ENCODE measurements at places on chromosomes 11 and 22.

- no peak for DNase-seq
These were observed 5.6 kb downstream of the UVRAG start for GRCh38 chr11:75820645-75821044.

DNA sequence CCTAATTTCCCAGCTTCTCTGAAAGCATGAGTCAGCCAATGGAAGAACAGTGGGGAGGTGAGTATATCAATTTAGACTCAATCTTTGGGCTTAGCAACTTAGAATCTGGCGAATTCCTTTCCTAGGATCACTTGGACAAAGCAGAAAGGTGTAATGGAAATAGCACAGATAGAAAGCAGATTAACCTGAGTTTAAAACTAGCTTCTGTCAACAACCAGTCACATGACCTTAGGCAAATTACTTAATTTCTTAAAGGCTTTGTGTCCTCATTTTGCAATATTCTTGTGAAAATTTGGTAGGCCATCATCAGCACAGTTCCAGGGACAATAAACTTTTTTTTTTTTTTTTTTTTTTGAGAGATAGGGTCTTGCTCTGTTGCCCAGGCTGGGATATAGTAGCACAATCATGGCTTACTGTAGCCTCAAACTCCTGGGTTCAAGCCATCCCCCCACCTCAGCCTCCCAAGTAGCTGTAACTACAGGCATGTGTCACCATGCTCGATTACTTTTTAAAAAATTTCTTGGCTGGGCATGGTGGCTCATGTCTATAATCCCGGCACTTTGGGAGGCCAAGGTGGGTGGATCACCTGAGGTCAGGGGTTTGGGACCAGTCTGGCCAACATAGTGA lies 40.8 kb upstream of the PCF11 start:
- no peak for DNase-seq

GRCh38 chr22:46027211-46028105 lies 50.5 kb upstream of the WNT7B start:
- no peak for DNase-seq

GRCh38 chr11:31412946-31413345 lies 43.3 kb downstream of the DNAJC24 start:
- no peak for DNase-seq

- DNase-seq: peak; percentile 62
These were observed 38.1 kb downstream of the LMO1 start for GRCh38 chr11:8225589-8226036.

DNA sequence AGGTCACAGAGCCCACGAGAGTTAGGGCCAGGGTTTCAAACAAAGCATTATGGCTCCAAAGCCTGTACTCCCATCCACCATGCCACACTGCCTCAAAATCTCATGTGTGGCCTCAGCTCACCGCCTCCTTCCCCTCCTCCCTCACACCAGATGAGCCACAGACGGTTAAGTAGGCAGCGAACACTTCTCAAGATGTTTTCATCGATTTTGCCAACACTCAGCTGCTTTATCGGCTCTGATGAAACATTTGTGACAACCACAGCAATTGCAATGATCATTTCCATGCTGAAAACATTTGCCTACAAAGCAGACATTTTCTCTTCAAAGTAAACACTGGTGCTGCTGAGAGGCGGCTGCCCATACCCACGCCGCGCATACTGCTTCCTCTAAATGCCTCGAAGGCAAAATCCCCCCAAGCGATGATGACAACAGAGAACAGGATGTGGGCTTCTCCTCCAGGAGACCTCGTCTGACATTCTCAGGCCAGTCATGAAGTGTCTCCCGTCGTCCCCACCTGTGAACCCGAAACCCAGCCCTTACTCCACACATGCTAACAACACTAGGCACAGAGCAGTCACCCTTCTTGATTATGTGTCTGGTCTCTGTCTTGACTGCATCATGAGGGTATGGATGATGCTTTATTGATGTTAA lies 599.2 kb downstream of the SOX6 start:
- DNase-seq: no peak

DNA sequence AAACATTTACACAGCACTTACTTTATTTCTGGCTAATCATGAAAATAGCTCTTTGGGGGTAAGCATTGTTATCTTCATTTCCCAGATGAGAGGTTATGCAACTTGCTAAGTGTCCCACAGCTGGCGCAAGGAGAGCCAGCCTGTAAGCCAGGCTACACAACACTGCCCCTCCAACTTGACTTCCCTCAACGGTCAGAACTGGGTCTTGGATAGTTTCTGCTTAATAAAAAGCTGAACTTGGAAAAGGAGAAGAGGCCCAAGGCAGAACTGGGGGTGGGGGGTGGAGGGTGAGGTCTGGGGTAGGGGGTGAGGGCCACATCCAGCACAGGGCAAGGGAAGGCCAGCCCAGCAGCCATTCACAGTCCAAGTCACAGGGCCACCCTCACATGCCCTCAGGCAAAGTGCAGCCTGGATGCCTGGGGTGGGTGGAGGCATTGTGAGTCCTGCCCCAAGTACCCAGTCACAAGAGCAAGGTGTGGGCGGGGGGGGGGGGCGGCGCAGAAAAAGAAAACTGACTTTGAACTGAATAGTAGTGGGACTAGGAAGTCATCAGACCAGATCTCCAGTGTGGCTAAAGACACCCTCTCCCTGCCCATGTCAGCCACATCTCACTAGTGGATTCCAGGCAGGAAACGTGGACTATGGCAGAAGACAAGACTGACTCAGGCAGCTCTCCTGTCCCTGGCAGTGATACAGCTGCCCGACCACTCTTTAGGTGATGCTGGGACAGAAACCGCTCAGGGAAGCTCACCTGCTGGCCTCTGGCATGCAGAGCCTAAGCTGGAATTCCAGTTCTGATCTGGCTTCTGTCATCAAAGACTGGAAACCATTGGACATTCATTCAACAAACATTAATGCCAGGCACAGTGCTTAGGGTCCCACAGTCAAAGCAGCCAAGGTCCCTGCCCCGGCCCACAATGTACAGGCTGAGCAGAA lies 52.4 kb downstream of the PACSIN2 start:
- DNase-seq: no peak

DNA sequence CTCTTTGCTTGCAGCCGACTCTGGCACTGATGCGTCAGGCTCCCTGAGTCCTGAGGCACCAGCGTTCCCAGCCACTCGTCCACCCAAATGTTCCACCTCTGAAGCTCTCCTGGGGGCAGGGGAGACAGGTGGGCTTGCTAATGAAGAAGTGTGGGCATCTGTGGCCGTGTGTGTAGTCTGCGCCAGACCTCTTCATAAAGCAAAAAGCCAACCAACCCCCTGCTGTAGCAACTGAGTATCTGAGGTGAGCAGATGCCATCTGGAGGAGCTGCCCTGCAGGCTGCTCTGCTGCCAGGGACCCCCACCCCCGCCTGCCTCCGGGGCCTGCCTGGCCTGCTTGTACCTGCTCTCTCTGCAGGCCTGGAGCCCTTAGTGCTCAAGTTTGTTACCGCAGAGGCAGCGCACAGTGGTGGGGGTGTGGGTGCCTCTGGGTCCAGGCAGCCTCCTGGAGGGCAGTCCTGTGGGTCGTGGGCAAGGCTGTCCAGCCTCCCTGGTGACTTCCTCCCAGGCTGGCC lies 272.5 kb downstream of the TBC1D22A start:
- no peak for DNase-seq

DNA sequence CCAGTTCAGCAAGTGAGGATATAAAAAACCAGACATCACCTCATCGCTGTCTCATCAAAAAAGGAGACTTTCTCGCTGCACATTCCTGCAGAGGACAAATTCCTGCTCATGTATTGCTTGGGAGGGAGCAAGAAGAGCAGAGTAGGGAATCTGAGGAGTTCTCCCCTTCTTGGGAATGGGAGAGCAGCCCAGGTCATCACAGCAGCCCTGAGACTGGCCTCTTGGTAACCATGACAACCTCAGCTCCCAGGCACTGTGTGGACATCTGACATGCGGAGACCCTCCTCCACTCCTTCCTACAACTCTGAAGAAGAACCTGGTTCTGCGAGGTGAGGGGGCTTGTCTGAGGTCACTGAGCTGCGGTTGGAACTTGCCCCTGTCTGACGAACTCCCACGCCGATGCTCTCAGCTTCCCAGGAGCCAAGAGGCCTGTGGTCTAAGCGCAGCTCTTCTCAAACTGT lies 17.9 kb downstream of the RFPL1 start:
- DNase-seq: no peak

DNA sequence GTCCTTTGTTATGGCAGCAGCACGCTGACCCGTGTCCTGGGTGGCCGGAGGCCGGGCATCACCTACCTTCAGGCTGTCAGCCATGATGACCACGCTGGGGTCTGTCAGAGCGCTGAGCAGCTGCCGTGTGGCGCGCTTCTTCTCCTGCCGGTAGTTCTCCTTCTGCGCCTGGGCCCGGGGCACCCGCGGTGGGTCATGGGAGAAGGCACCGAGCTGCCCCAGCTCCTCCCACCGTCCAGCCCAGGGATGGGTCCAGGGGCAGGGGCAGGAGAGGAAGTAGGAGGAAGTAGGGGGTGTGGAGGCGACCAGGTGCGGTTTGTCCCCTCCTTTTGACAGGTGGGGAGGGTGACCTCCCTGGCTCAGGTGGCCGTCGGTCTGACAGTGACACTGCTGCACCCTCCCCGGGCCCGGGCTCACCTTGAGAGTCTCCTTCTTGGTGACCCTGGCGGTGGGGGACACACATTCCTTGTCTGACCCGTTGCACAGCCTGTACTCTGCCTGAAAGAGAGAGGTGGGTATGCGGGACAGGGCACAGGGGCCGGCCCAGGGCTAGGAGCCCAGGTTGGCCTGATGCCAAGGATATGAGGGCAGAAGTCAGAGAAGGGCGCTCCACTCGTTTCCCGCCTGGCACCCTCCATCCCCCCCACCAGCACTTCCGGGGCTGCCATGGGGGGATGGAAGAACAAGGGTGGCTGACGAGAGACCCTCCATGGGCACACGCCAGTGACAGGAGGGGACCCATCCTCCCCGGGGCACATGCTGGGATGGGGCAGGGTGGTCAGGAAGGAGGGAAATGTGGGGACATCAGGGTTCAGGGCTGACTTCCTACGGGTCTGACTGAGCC lies 43.0 kb downstream of the OSBPL5 start:
- no peak for DNase-seq

DNA sequence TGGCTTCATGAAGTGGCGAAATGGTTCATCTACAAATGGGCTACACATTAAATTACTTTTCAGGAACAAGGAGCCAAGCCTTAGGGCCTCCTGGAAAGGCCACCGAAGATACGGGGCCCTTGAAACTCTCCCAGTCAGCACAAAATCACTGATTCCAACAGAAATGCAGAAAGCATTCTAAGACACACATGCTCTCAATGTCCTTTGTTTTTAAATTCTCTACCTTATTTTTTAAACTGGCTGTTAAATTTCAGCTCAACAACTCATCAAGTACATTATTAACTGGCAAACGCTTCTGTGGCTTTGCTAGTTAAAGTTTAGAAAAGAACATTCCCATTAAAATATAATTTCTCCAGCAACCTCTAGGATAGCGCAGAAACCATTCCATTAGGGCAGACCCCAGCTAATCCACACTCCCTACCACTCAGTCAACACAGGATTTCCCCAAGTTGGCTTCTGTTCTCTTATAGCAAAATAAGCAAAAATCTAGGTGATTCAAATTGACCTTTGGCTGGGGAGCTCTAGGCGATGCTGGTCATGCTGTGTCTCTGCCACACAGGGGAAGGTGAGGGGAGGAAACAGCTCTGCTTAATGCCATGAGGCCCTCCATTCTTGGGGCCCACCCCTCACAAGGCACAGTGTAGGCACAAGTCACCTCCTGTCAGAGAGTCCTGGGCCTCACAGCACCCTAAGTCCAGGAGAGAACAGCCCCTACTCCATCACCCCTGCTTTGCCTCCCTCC lies 47.1 kb downstream of the PLEKHA7 start:
- no peak for DNase-seq

GRCh38 chr22:48276994-48277867 lies 1514.8 kb downstream of the TBC1D22A start:
- DNase-seq: no peak

Measured in NCI-H1105 (cell line).